ENCODE measurements at places on chromosomes 3 and 15.

DNA sequence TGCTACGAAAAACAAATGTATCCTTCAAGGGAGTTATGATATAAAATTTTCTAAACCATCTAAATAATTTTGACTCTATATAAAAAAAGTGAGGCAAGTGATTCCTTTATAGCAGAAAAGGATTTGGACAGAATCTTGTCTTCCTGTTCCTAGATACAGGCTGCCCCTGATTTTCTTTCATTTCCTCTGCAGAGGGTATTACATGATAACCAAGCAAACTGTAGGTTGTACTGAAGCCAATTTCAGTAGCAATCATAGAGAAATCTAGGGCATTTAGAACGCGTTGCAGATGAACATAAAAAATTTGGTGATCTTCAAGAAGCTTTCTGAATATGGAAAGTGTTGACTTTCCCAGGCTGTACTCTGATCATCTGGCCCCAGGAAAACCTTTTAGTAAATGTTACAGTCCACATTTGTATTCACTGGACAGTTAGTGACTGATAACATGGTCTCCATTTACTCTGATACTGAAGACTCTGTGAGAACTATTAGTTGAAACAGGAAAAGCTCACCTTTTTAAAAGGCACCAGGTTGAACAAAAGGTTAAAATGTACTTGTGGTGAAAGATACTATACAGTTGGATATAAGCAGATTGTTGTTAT, 9.1 kb upstream of the UTS2B start:
- DNase-seq = no peak

DNA sequence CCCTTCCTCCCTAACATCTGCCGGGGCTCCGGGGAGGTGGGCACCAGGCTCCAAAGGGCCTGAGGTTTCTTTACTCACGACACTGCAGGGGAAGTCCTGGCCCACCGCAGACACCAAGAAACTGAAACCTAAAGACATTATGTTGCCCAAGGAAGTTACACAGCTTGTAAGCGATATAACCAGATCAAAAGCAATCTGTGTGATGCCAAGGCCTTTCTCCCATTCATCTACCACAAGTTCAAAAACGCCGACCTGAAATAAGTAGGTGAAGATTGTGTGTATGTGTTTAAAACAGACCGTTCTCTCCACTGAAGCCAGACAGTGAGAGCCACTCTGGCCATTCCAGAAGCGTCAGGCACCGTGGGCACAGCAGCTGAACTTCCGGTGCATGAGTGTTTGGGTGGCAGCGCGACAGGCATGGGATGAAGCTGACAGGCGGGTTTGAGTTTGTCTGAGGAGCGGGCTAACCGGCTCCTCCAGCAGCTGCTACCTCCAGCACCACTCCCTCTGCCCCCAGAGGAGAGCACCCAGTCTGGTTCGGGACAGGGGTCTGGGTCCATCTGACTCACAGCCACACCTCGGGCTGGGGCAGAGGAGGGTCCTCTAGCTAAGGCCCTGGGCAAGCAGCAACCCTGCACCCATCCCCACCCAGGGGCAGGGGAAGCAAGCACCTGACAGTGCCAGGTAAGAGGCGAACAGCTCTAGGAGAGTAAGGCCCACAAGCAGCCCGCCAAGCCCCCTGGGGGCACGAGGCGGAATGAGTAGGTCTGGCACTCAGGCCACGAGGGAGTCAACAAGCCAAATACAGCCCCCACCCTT, 1.3 kb downstream of the TNK2 start:
- peak; percentile 70 for DNase-seq

DNA sequence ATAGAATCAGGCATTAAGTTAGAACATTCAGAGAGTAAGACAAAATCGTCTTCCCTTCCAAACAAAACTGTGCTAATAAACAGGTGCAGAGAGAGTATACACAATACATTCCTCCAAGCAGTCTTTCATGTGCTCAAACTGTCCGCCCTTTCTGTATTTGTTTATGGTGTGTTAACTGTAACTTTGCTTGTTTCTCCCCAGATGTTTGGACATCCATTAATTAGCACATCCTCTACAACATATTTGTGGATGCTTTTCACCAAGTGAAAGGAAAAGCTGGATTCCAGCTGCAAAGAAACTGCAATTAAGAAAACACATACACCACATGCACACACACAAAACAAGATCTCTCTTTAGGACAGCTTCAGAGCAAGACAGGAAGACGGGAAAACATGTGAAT, 912.6 kb downstream of the NTRK3 start:
- DNase-seq = no peak

DNA sequence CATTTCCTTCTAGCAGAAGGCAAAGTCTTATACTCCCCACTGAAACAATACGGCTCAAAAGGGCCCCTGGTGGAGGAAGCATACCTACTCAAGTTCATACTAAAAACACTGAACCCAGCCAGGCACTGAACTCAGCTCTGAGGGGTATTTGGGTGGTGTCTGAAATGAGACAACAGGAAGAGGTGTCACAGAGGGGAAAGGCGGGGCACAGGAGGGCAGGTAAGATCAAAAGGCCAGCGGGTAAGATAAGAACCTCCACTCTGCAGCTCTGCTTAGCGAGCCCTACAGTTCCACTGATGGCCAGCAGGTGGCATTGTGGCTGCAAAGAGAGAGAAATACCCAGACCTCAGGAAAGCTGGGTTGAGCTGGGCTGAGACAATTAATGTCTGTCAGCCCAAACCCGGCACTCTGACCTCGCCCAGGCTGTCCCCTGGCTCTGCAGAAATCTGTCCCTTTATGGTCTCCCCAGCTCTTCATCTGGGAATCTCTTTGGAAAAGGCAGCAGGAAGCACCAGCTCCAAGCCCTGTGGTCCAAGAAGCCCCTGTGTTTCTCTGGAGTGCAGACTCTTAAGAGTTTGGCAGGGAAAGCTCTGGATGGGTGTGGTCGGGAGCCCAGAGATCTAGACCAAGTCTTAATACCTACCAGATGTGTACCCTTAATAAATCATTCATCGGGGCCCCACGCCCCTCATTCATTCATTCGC, 8.4 kb downstream of the MFGE8 start:
- DNase-seq = peak; percentile 93

DNA sequence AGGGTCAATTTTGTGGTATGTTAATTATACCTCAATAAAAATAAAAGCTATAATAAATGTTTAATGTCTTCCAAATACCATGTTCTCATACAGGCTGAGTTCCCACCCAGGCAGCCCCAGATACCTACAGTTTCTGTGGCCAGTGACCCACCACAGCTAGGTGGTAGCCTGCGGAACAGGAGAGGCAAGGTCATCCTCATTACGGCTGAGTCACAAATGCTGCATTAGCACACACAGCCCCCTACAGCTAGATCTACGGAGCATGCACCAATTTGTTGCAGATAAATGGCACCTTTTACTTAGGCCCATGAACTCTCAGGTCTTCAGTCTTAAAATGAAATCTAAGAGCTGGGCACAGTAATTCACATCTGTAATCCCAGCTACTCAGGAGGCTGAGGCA, 5.1 kb downstream of the SPATA12 start:
- no peak for DNase-seq

- DNase-seq = no peak
Observed at GRCh38 chr3:193992425-193993037, 143.4 kb upstream of the HES1 start.

- DNase-seq = no peak
Observed at GRCh38 chr15:89400782-89401545, 66.3 kb upstream of the POLG start.

DNA sequence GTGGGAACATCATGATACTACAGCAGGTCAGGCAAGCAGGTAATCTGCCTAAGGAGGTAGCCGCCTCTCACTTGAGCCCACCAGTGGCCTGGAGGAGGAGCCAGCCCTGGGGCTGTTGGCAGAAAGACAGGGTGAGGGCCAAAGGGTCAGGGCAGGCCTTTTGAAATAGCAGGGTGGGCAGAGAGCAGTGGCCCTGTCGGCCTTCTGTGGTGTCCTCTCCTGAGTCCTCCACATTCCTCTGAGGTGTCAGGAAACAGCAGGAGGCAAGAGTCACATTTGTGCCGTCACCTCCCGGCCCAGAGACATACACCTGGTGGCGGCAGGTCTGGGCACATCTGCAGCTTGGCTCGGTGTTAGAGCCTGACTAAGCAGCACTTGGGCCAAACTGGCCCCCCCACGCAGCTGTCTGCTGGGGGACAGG, 3.9 kb upstream of the BNC1 start:
- DNase-seq = no peak

DNA sequence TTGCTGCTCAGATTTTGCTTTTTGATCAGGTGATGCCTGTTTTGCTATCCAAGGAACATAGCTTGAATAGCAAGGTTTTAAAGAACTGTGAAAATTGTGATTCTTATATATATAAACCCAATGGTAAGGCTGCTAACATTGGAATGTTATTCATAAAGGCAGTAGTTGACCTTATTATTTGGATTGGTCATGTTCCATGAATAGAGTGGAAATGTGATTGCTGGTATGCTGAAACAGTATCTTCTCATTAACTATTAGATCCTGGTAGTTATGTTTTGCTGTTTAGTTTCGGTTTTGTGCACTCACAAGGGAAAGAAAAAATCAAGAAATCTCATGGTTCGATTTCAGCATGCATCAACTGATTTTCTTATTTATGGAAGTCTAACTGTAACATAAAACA, 78.7 kb upstream of the NPHP3 start:
- no peak for DNase-seq

DNA sequence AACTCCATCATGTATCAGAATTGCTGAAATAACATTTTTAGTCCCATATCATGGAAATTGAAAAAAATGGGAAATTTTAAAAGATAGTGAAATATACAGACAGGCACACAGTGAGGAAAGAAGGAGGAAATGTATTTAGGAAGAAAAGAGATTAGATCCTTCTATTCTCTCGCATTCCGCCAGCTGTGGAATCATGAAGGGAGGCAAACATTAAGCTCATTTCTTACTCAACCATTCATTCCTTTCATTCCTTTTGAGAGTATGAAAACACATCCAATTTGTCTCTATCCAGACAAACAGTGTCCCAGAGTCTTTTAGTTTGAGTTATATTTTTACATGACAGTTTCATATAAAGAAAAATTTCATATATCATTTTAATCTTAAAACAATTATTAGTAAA, 52.5 kb upstream of the KCNMB2 start:
- no peak for DNase-seq

DNA sequence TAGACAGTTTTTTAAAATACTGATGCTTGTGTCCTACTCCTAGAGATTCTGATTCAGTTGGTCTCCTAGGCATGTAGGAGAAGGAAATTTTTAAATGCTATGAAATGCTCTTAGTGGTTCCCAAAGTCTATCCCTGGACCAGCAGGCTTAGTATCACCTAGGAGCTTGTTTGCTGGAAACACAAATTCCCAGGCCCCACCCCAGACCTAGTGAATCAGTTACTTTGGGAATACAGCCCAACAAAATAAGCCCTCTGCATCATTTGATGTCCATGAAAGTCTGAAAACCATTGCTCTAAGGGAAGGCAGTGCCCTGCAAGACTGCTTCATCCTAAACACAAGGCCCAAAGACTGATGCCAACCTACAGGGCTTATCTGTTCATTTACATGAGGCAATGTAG, 36.3 kb downstream of the CCNL1 start:
- DNase-seq = no peak

- peak; percentile 88 for DNase-seq
Observed at GRCh38 chr15:35746121-35746520, 200.2 kb upstream of the DPH6 start.

DNA sequence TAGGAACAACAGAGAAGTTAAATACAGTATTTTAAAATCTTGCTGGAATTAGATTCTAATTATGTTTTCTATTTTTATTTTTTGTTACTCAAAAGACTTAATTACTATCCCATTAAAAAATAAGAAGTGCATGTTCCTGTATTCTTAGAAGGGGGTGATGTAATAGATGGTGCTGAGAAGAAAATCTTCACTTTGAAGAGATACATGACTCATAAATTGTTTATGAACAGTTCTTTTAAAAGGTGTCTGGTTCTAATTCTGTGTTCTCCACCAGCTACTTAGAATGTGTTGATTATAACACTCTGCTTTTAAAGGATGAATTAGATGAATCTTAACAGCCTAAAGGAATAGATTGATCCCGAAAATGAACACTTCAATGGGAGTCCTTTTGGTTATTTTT, 8.2 kb downstream of the RCN2 start:
- peak; percentile 15 for DNase-seq

DNA sequence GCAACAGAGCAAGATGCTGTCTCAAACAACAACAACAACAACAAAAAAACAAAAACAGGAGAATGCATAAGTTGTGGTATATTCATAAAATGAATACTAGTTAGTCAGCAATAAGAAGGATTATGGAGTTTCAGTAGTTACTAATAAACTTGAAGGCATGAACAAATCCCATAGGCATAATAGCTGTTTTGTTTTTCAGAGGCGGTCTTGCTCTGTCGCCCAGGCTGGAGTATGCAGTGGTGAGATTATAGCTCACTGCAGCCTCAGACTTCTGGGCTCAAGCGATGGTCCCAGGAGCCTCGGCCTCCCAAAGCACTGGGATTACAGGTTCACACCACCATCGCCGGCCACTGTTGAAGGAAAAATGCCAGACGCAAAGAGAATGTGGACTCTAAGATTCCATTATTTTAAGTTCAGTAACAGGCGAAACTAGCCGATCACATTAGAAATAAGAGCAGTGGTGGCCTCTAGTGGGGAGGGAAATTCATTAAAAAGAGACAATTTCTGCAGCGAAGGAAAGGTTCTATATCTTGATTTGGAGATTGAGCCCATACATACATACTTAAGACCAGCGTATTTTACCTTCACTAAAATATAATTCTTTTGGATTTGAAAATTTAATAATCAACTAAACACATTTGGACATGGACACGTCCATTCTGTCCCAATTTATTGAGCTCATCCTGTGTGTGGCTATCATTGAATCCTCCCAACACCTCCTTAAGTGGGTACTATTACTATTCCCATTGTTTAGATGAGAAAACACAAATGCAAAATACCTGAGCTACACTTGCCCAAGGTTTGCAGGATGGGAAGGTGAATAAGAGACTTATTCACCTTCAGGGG, 27.4 kb upstream of the HDAC11 start:
- peak; percentile 53 for DNase-seq

GRCh38 chr15:99564221-99565048, 1.3 kb upstream of the MEF2A start:
- DNase-seq = peak; percentile 82

DNA sequence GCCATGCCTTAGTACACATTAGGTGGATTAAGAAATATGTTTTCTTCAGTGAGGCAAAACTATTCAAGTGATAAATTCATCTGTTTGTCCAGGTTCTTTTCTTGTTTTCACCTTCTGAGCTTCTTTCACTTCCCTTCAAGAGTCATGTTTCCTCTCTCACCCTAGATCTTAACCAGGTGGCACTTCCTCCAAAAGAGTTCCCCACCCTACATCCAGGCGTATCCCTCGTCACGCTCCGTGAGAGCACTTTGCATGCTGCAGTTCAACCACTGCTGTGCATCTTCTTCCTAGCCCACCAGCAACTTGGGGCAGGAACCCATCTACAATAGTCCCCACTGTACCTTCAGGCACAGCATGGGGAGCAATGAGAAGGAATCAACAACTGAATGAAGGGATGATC, 28.9 kb downstream of the OSBPL10 start:
- DNase-seq = no peak

GRCh38 chr15:49857496-49858475, 236.9 kb downstream of the DTWD1 start:
- DNase-seq = no peak

DNA sequence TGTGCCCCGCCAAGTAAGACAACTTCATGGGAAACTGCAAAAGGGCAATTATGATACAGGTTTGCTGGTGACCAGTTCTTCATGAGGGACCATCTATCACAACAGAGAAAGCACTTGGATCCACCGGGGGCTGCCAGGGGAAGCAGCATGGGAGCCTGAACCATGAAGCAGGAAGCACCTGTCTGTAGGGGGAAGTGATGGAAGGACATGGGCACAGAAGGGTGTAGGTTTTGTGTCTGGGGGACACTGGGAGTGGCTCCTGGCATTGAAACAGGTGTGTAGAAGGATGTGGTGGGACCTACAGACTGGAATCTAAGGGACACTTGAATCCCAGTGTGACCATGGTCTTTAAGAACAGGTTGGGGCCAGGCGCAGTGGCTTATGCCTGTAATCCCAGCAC, 22.6 kb downstream of the MKRN2 start:
- DNase-seq = no peak

Measured in inflammatory macrophage treated with lipopolysaccharide for 1 hour (primary cell).